Epithelial cell of prostate (primary cell): ENCODE measurements at places on chromosomes 12 and 14.

DNA sequence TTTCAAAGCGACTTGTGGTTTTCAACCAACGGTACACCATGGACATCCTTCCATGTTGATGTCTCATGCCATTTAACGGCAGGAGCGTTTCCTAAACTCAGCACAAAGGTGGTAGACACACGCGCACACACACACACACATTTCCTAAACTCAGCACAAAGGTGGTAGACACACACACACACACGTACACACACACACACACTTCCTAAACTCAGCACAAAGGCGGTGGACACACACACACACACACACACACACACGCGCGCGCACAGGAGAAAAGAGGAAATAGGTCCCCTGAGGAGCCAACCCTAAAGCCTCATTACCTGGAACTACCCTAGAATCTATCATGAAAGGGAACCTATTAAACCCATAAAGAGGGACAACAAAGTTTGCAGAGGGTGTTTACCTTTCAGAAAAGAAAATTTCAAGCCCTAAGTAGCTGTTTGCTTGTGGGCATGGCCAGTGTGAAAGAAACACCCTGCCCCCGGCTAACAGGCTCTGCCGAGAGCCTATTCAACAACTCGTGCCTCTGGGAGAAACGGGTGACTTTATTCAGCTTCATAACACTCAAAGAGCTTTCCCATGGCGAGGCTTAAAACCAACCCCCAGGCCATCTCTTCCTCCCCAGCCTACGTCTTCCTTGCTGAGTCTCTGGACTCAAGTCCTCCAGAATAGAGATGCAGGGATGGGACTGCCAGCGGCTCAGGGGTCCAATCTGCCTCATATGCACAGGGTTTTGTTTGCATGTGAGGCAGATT, 31.8 kb downstream of the SLC8B1 start:
- no peak for DNase-seq

GRCh38 chr12:51322452-51322851, 1.5 kb downstream of the BIN2 start:
- no peak for DNase-seq

DNA sequence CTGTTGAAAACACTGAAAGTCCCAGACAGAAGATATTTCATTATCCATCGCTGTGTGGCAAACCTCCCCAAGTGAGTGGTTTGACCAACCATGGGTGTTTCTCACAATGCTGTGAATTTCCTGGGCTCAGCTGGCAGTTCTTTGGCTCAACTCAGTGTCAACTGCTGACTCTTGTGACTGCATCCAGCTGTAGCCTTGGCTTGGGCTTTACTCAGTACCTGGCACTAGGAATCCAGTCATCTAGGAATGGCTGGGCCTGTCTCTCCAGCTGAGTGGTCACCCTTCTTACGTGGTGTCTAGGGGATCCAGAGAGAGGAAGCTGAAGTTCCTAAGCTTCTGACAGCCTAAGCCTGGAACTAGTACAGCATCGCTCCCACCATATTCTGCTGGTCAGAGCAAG, 80.7 kb upstream of the PSMC1 start:
- DNase-seq: no peak

DNA sequence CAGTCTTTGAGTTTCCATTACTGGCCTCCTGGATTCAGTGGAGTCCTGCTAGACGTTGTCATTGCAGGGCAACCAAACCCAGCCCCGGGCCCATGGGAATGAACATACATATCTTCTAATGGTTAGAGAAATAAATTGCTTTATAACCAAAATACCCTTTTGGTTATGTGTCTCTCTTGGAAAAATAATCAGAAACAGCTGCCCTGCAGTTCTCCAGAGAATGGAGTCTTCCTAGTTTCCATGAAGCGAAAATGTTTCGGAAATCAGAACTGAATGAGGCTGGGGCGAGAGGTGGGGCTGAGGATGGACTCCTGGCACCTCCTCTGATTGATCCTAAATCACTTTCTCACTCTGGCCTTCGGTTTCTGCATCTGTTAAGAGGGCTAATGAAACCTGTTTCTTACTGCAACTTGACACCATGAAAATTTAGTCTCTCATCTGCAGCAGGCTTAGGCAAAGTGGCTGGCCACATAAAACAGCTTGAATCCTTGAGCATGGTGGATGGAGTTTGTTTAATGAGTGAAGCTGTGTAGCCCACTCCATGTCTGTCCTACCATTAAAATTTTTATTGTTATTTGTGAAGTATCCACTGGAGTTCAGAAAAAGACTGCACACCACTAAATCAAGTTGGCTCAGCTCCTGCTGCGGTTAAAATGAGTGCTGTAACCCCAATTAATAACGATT, 198.9 kb downstream of the CACNA1C start:
- no peak for DNase-seq

GRCh38 chr14:93980456-93981201, 4.3 kb upstream of the ASB2 start:
- DNase-seq: no peak

GRCh38 chr12:11654338-11654737, 4.9 kb downstream of the ETV6 start:
- no peak for DNase-seq

- DNase-seq: no peak
These were observed 24.4 kb upstream of the DHRS4 start for GRCh38 chr14:23929136-23929535.

DNA sequence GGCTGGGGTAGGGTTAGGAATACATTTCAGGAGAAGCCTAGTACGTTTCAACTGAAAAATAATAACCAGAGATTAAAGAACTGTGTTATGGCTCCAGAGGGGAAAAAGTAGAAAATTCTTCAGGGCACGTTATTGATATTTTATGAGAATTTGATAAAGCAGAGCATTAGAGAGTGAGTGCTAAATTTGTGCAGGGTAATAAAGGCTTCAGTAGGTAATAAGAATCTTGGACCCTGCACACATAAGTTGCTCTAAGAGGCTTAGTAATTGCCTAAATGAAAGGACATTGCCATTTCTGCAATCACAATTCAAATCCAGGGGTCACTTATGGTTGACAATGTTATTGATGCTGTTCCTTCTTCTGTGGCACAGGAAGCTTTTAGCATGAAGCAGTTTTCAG, 439.4 kb upstream of the DCN start:
- DNase-seq: no peak

DNA sequence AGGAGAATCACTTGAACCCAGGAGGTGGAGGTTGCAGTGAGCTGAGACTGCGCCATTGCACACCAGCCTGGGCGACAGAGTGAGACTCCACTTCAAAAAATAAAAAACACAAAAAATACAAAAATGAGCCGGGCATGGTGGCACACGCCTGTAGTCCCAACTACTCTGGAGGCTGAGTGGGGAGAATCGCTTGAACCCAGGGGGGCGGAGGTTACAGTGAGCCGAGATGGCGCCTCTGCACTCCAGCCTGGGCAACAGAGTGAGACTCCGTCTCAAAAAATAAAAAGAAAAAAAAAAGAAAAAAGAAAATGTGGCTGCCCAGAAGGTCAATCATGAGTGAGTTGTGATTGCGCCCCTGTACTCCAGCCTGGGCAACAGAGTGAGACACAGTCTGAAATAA, 9.2 kb downstream of the DNAJC22 start:
- no peak for DNase-seq

GRCh38 chr14:64049616-64050381, 197.0 kb downstream of the SYNE2 start:
- DNase-seq: no peak

- no peak for DNase-seq
These were observed 570.6 kb upstream of the STXBP6 start for GRCh38 chr14:25620515-25620914.

DNA sequence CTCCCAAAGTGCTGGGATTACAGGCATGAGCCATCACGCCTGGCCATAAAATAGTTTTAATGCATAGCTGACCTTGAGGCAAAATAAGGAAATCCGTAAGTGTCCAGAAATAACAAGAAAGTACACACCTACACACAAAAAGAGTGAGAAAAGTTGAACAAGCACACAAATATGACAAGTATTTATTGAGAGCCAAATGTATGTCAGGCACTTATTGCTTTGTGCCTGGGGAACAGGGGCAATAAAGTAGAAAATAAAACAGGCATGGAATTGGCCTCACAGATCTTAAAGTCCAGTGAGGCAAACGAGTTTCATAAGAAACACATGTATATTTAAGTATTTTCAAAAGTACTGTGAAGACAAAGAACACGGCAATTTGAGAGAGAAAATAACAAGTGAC, 103.7 kb downstream of the ERGIC2 start:
- no peak for DNase-seq

GRCh38 chr12:51721282-51721940, 127.1 kb downstream of the FIGNL2 start:
- no peak for DNase-seq

GRCh38 chr12:109428037-109428629, 49.0 kb downstream of the KCTD10 start:
- DNase-seq: peak; percentile 24

GRCh38 chr12:31246470-31246850, 79.5 kb downstream of the SINHCAF start:
- DNase-seq: peak; percentile 84

- DNase-seq: no peak
These were observed 39.4 kb downstream of the MLXIP start for GRCh38 chr12:122117979-122118378.

GRCh38 chr14:67951529-67952135, 132.1 kb downstream of the RAD51B start:
- no peak for DNase-seq

DNA sequence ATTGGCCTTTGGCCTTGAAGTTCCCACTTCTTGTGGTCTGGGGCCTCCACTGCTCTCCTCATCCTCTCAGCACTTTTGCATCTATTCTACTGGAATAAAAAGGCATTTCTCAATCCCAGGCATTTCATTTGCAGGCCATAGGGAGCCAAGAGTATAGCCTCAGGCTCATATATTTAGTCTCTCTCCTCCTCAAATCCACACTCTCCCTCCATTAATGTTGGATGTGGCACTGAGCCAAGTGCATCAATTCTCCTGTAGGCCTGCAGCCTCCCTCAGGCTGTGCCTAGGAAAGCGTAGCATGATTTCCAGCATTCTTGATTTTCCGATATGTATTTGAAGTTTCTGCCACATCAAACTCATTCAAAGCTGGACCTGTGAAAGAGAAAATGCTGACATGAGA, 211.5 kb upstream of the CPNE8 start:
- DNase-seq: no peak

GRCh38 chr14:49966304-49966809, 73.5 kb downstream of the ARF6 start:
- DNase-seq: no peak

DNA sequence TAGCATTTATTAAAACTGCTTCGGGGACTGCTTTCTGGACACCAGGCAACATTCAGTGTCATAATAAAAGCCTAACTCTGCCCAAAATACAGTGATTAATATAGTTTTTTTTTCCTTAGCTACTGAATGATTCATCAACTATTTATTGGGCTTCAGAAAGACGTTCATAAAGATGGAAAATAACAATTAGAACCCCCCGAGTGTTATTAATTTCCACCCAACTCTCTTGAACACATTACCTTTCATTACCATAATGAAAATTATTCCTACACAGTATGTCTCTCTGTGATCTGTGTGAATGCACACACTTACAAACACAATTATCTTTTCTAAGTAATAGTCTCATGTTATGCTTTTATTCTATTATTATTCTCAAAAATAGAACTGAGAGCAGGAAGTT, 473.0 kb downstream of the ADAMTS20 start:
- DNase-seq: no peak

- no peak for DNase-seq
These were observed 124.3 kb upstream of the LMNTD1 start for GRCh38 chr12:25677232-25677937.
